ENCODE measurements at places on chromosomes 6 and 20.

GRCh38 chr6:38188677-38189335 lies 369.3 kb downstream of the ZFAND3 start:
- DNase-seq: no peak

- peak; percentile 67 for DNase-seq
Measured at GRCh38 chr20:4726710-4727397, 5.1 kb downstream of the PRND start.

- no peak for DNase-seq
Measured at GRCh38 chr6:158503222-158503621, 56.7 kb upstream of the TMEM181 start.

DNA sequence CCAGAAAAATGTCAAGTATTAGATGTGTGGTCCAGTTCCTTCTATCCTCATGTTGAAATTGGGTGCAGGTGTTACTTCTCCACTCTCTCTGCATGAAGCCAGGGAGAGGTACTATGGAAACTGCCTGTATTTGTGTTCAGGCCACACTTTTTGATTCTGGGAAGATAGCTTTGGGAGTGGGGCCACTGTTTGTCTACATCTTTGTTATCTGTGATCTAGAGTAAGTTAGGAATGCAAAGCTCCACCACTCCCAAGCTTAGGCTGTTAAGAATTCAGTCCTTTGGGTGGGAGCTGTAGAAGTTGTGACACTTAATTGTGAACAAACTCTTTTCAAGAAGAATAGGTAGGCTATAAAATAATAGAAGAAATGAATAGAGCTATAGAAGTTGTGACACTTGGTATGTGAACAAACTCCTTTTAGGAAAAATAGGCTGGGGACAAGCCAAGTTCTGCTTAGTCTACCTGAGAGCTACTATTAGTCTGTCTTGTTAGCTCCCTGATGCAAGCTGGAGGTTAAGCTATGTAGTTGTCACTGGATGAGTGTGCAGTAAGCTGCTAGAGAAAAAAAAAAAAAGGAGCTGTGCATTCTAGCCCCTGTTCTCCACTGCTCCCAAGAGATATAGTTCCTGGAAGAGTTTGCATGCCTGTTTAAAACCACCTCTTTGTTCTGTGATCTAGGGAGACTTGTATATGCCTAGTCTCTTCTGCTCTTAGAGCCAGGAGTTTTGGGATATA lies 7.1 kb upstream of the GFRAL start:
- no peak for DNase-seq

GRCh38 chr6:112331306-112331705 lies 15.8 kb upstream of the RFPL4B start:
- no peak for DNase-seq

DNA sequence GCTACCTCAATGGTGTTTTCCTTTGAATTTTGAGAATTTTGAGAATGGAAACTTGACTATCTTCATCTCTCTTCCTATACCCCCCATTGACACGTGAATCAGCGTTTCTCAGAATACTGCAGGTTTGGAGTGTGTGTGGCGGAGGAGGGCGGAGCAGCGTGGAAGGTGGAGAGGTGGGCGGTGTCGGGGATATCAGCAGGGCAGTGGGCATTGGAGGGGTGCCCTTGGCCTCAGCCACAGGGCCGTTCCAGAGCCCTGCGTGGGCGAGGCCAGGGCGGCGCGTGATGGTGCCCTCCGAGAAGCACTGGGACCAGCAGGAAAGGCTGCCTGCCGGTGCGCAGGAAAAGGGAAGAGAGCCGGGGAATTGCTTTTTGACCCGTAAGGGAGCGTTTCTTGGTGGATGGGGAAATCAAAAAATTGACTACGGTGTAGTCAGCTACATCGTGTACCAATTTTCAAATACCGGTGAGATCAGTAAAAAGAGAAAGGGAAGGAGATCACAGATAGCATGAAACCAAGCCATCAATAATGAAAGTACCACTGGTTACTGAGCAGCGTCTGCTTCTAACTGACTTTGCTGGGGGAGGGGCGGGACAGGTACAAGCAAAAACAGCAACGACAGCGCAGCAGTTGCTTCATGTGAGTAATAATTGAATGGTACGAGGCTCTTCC lies 82.7 kb upstream of the DUSP22 start:
- DNase-seq: no peak

GRCh38 chr6:74597266-74597665 lies 608.6 kb downstream of the COL12A1 start:
- DNase-seq: no peak

GRCh38 chr6:89679215-89680120 lies 40.9 kb upstream of the LYRM2 start:
- DNase-seq: no peak

DNA sequence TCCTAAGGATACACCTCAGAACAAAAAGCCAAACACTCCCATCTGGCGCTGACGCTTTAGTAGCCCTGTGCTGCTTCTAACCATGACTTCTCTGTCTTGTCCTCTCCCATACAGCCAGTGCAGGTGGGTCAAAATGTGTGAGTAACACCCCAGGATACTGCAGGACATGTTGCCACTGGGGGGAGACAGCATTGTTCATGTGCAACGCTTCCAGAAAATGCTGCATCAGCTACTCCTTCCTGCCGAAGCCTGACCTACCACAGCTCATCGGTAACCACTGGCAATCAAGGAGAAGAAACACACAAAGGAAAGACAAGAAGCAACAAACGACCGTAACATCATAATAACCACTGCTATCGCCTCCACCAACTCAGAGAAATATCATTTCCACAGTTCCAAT lies 1.4 kb downstream of the DEFB132 start:
- peak; percentile 38 for DNase-seq

- DNase-seq: no peak
Measured at GRCh38 chr20:46332373-46333160, 24.3 kb upstream of the CDH22 start.

- no peak for DNase-seq
Measured at GRCh38 chr6:135577059-135577538, 79.6 kb upstream of the AHI1 start.

DNA sequence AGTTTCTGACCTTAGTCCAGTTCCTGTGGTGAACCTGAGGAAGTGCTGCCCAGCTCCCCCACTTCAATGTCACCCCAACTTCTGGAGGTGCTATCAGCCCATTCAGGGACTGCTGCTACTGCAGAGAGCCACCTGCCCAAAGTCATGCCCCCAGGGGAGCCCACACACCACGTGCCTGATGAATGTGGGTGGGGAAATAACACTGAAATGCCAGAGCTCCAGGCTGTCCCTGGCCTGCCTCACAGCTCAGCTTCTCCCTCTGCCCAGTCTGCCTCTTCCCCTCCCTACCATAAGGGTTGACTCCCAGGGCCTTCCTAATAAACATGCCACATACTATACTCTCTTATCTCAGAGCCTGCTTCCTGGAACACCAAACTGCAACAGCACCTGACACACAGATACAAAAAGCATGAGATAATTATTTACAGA lies 276.4 kb upstream of the MOCS1 start:
- DNase-seq: no peak

Measured in AG20443 (cell line).